ENCODE measurements at places on chromosomes 1 and 21. TPM values are rescaled to one million over a fixed set of nuclear protein-coding genes. Genes with fewer than 3 reads are reported as not detected.

NEGR1 gene
- not detected for total RNA-seq

KCNA3 gene
- 95.2 TPM for total RNA-seq

CRYAA gene
- not detected for total RNA-seq

DNA sequence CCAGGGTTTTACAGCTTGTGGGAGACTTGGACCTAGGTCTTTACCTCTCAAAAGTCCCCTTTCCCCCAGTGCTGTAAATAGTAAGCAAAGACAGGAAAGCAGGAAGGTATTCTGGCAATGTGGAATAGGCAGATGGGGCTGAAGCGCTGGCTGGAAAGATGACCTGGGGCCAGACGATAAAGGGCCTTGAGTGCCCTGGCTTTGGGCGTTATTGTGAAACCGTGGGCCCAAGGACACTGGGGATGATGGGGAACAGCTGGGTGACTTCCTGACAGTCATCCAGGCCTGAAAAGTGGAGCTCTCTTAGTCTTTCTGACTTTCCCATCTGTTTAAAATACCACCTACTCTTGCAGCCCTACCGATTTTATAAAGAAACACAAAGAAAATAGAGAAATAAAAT, 16.3 kb downstream of the URB2 start:
- DNase-seq: no peak
- no peak overlapping the region for H3K27ac ChIP-seq
- H3K4me1 ChIP-seq: peaks cover 2% of the 10 kb centered on the region
- no peak overlapping the region for H3K4me3 ChIP-seq

DNA sequence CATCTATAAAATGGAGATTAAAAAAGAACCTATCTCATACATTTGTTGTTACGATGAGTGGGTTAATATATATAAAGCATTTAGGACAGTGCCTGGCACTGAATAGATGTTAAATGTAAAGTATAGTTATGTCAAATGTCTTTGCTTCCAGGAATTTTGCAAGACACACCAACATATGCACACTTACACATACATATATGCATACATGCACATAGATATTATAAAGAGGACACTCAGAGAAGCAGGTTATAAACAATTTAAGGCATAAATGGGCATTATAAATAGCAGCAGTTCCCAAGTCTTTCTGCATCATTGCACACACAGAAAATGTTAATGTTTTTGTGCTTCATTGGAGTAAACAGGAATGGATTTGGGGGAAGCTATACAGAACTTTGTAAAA, 13.3 kb downstream of the CYP4X1 start:
- no peak overlapping the region for H3K4me3 ChIP-seq
- no peaks in the 10 kb centered on the region for H3K4me1 ChIP-seq
- no peak overlapping the region for H3K27ac ChIP-seq
- H3K36me3 ChIP-seq: no peaks in the 10 kb centered on the region
- peaks cover 38% of the 10 kb centered on the region for H3K27me3 ChIP-seq
- DNase-seq: no peak

GRCh38 chr1:14639291-14640050, 41.0 kb downstream of the KAZN start:
- no peak for DNase-seq
- no peak overlapping the region for H3K27ac ChIP-seq
- no peaks in the 10 kb centered on the region for H3K27me3 ChIP-seq
- no peak overlapping the region for H3K4me3 ChIP-seq
- H3K36me3 ChIP-seq: no peaks in the 10 kb centered on the region
- H3K4me1 ChIP-seq: no peaks in the 10 kb centered on the region

GRCh38 chr1:165734906-165735305, 33.8 kb downstream of the TMCO1 start:
- no peak overlapping the region for H3K4me3 ChIP-seq
- peaks cover 8% of the 10 kb centered on the region for H3K36me3 ChIP-seq
- no peak for DNase-seq
- H3K4me1 ChIP-seq: peaks cover 2% of the 10 kb centered on the region
- no peaks in the 10 kb centered on the region for H3K27me3 ChIP-seq
